ENCODE measurements at places on chromosomes 13 and 19. TPM values are rescaled to one million over a fixed set of nuclear protein-coding genes. Genes with fewer than 3 reads are reported as not detected.

DNA sequence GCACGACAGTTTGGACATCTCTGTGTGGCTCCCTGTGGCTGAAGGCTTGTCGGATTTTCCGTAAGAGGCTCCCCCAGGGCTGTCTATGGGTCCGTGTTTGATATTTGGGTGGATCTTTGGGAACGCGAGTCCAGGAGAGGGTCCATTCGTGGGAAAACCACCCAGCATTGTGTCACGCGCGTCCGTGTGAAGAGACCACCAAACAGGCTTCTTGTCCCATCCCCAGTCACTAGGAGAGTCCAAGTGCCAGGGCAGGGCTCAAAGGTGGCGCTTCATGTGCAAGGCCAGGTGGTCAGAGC lies 2.4 kb downstream of the KLF1 start:
- DNase-seq: no peak

DNA sequence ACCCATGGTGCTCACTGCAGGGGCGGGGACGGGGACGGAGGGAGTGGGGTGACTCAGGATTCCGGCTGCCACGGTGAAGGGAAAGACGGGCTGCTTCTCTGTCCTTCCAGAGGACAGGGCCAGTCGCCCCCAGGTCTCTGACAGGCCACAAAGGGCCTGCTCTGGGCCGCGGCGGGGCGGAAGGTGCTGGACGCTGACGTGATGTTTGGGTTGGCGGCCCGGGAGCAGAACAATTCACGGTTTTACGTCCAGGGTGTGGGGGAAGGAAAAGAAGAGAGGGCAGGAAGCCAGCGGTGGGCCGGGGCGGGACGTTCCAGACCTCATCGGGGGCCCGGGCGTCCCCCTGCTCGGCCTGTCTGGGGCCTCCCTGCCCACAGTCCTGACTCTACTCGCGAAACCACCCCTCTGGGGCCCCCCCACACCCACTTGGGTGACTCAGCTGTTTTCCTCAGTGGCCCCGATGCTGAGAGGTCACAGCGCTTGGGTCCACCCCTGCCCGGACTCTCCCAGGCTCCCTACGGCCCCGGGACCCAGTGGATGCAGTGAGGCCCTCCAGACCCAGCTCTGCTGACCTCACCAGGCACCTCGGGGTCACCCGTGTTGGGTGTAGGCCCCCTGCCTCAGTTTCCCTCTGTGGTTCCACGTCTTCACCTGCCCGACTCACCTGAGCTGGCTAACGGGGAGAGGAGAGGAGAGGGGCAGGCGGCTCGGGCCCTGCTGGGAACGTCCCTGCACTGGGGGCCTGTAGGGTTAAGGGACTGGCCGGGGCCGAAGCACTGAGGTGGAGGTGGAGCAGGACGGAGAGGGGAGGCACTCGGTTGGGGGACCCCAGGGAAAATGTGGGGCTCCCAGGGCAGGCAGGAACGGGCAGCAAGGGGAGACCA lies 29.2 kb downstream of the PIP5K1C start:
- no peak for DNase-seq

GRCh38 chr19:41784743-41785142 lies 11.6 kb upstream of the CEACAM3 start:
- no peak for DNase-seq

DNA sequence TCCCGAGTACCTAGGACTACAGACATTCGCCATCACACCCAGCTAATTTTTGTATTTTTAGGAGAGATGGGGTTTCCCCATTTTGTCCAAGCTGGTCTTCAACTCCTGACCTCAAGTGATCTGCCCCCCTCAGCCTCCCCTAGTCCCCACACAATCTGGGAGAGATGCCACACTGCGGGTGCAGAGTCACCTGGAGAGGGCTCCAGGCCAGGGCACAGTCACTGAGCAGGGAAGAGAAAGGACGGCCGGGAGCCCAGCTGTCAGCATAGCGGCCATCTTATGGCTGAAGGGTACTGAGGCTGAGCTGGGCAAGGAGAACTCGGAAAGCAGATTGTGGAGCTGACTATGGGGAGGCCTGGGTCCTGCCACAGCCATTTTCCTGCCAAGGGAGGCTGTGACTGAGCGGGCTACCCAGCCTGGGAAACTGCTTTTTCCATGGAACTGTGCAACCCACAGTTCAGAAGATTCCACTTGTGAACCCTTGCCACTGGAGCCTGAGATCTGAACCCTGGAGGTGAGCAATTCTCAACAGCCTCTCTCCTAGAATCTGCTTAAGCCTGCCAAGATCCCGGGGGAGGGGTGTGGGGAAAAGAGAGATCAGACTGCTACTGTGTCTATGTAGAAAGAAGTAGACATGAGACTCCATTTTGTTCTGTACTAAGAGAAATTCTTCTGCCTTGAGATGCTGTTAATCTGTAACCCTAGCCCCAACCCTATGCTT lies 109.2 kb downstream of the ZNF486 start:
- no peak for DNase-seq

DNA sequence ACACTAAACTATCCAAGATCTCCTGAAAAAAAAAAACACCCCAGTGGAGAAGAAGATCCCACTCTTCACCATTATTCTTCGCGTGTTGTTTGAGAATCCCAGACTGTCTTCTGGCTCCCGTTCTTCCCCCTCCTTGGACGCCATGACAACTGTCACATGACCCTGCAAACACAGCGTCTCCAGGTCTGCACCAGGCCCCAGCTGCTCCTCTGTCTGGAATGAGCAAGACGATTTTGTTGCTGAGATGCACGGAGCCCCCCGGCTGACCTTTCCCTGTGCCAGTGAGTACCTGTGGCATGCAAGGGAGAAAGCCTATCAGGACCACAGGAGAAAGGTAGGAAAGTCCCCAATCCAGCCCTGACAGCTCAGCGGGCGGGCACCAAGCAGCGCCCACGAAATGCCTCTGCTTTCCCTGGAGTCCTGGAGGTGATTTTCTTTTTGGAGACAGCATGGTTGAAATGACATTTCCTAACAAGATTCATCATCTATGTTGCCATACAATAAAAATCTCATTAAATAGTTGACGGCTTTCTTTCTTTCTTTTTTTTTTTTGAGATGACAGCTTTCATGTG lies at the start of gene CFAP97D2:
TSS of gene CFAP97D2 (plus strand) at position 171 of the 572 bp plus-strand sequence. CDS start at position 245, 74 bp downstream.
- no peak for DNase-seq

DNA sequence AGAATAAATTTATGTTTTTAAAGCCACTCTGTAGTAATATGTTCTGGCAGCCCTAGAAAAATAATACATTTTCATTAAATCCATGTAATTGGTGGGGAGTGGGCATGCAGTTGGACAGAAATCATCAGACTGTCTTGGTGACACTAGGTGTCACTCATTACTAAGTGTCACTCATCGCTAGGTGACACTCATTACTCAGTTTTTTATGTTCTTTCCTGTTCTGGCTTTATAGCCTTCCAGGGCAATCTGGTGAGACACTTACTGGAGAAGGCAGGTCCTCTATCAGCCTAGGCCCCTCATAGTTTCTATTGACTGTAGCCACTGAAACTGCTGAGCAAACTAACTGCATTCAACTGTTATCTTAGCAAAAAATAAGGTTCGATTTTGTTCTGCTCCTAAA lies 542.1 kb downstream of the SLITRK1 start:
- no peak for DNase-seq

Gene TSSK6
- 3.8 TPM for total RNA-seq

Gene RTBDN
- not detected for total RNA-seq

Gene EML2
- total RNA-seq: 178 TPM

Gene ZNF77
- 3.0 TPM for total RNA-seq

All from activated T-cell treated with anti-CD3 and anti-CD28 coated beads, Interleukin-2, amount 50 U/mL, for 4 hours (primary cell).